ENCODE measurements at places on chromosomes 7 and 10.

DNA sequence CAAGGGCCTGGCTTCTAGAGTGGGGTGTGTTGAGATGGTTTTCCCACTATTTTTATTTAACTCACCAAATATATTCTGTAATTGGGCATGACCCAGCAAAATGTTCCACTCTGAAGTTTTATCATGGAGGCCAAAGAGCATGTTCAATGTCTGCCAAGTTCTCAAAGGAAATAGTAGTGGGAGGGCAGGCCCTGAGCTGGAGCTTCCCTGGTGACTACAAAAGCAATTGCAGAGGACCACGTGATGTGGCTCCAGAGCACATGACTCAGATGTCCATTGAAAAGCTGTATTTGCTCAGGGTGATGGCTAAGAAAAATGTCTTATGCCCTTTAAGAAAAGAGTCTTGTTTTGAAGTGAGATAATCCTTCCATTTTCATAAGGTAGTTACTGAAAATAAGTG is 1024.8 kb downstream of the LRMDA start:
- DNase-seq, result no peak

DNA sequence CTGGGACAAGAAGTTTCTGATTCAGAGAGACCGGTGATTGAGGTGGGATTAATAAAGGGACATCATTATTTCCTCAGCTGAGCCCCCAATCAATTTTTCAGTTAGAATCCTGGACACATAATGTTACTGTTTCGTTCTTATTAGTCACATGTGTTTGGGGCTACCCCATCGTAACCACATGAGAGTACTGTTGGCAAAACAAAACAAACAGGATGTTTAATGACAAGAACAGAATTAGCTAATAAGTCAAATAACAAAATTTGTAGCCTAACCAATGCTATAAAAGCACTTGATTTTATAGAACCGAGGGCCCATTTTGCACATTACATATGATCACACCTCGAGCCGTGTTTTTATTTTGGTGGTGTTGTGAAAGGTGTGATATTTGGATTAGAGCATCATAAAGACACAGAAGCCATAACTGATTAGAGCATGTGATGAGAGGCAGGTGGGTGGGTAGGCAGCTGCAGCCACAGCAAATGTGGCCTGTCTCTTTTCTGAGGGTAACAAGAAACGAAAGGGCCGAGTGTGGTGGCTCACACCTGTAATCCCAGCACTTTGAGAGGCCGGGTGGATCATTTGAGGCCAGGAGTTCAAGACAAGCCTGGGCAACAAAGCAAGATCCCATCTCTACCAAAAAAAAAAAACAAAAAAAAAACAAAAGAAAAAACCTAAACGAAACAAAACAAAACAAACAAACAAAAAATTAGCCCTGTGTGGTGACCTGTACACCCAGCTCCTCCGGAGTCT is 1.8 kb upstream of the VWC2 start:
- DNase-seq, result no peak

- DNase-seq, result no peak
Observed at GRCh38 chr10:30553626-30554439, 75.7 kb downstream of the LYZL2 start.

GRCh38 chr10:62619413-62619738 is 185.1 kb upstream of the ADO start:
- no peak for DNase-seq

GRCh38 chr7:108027239-108027638 is 24.3 kb upstream of the LAMB1 start:
- DNase-seq, result no peak

DNA sequence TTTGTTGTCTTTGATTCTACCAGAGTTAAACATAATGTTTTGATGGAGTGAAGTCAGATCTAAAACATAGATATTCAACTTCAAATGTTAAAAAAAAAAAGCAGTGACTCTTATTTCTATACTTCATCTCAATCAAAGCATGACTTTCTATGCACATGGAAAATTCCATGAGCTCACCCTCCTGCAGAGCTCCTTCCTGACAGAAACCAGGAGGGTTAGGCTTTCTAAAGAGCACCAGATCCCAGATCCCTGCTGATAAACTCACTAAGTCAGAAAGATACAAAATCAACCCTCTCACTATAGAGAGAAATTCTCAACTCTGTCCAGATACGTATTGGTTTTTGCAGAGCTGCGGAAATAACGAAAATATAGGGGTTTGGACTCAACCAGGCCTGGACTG is 122.6 kb downstream of the FAM107B start:
- DNase-seq, result no peak

DNA sequence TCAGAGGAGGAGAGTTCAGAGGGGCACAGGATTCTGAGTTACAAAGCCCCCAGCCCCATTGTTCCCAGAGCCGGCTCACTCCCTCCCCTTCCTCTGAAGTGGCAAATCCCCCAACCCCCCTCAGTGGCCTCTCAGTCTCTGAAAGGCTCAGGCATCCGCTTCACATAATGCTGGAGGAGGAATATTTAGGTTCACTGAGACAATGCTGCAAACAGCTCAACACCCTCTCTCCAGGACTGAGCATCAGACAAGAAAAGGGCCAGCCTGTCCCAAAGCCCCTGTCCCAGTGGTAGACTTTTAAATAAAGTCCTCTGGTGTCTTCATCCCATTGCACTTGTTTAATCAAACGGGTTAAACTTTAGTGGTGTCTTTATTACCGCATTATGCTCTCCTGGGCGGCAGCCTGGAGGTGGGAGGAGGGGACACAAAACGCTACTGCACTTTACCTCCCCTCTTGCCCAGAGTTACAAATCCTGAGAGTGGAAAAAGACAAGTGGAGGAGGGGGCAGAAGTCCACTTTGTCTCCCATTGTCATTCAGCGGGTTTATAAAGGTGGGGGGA is 257.9 kb downstream of the FGFR2 start:
- no peak for DNase-seq

GRCh38 chr7:110595694-110596093 is 495.2 kb upstream of the LRRN3 start:
- DNase-seq, result no peak

DNA sequence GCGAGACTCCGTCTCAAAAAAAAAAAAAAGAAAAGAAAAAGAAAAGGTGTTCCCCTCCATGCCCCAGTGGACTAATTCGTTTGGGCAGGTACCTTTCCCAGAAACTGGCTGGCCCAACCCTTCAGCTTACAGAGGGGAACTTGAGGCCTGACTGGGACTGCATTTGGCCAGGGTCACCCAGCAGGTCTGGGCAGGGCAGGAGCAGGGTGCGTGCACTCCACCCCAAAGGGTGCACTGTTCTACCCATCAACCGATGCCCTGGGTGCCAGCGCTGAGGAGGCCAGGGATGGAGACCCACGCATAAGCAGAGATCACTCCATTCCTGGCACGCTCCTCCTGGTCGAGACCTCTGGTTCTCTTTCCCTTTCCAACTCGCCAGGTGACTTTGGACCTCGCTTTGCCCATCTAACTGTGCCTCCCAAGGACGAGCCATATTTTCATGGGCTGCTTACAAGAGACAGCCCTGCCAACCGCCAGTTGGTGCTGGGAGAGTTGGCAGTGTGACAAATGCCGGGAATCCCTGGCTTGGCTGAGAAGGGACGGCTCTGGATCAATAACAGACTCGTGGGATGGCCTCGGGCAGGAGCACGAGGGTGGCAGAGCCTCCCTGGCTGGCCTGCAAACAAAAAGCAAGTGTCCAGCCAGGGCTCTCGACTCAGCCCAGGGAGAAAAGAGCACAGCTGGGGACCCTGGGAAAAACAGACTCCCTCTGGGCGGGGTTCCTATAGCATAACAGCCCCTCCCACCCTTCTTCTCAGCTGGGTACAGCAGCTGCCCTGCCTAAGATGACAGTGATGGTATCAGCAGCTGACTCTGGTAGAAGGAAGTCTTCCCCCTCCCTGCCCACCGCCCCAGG is 7.9 kb downstream of the HSPB1 start:
- DNase-seq, result peak; percentile 82

DNA sequence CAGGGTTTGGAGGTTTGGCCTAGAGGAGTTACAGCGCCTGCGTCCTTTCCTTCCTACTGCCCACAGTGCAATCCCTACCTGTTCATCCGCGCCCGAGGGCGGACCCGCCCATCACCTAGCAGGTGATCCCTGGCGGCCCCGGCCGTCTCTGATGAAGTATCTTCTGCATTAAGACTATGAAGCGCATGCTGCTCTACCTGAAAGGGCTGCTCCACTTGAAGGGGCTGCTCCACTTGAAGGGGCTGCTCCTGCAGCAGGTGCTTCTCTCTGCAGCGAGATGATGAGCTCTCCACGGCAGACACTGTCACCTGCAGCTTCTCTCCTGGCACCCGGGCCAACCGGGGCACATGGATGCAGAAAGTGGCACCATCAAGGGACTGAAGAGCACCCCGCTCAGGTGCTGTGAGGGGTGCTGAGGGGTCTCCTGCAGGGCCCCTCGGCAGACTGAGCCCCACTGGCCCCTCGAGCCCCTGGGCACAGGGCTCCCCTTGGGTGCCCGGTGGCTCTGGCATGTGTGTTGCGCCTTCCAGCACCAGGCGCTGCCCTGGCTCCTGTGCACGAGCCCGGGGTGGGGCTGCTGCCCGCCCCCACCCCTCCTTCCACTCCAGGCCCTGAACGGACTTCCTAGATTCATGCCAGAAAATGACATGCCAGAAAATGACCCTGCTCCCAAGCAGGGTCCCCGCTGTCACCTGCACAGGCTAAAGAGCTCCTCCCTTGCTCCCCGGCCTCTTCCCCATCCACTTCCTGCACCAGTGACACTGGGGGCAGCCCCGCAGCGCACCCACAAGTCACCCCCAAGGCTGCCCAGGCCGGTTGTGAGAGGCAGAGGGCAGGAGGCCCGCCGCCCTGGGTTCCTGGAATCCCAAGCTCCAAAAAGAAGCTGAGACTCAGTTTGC is 29.4 kb downstream of the WDR86 start:
- DNase-seq, result no peak

GRCh38 chr7:30162622-30163124 is 27.9 kb downstream of the MTURN start:
- DNase-seq, result no peak

Data from SHP77 treated with DMSO at 0.1 percent for 48 hours (cell line).